ENCODE measurements at places on chromosomes 3 and 15. TPM values are rescaled to one million over a fixed set of nuclear protein-coding genes. Genes with fewer than 3 reads are reported as not detected.

Gene SAMD7
- total RNA-seq = not detected

- DNase-seq = no peak
Measured at GRCh38 chr15:99118258-99118632, 13.4 kb downstream of the SYNM start.

DNA sequence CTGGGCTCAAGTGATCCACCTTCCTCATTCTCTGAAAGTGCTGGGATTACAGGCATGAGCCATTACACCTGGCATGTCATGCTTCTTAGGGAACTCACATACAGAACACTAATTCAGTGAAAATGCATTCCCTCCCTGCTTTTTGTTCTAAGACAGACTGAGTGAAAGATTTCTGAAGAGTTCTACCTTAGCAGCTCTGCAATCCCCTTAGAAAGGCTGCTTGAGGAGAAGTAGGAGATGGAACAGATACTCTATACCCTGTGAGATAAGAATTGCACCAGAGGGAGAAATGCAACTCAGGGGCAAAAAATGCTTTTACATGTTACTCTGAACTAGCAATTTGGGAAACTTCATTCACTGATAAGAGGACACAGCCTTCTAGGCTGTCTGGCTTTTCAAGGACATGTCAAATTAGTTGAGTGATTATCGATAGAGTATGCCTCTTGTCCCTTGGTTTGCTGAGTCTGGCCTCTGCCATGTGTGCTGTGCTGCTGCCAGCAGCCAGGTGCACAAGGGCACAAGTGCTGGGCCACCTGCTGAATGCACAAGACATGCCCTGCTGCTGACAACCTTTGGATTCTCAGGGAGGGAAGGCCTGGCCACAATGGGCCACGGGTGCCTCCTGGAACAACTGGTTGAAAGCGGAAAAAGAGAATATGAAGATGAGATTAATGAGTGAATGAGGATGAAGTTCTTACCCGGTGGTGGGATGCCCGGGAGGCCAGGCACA lies 17.8 kb downstream of the UQCC5 start:
- no peak for DNase-seq

Gene BMF
- 11.6 TPM for total RNA-seq

Gene CXCR6
- total RNA-seq = not detected

Measured in HT-29 (cell line).